ENCODE measurements at places on chromosomes 12 and 14. TPM values are rescaled to one million over a fixed set of nuclear protein-coding genes. Genes with fewer than 3 reads are reported as not detected.

DNA sequence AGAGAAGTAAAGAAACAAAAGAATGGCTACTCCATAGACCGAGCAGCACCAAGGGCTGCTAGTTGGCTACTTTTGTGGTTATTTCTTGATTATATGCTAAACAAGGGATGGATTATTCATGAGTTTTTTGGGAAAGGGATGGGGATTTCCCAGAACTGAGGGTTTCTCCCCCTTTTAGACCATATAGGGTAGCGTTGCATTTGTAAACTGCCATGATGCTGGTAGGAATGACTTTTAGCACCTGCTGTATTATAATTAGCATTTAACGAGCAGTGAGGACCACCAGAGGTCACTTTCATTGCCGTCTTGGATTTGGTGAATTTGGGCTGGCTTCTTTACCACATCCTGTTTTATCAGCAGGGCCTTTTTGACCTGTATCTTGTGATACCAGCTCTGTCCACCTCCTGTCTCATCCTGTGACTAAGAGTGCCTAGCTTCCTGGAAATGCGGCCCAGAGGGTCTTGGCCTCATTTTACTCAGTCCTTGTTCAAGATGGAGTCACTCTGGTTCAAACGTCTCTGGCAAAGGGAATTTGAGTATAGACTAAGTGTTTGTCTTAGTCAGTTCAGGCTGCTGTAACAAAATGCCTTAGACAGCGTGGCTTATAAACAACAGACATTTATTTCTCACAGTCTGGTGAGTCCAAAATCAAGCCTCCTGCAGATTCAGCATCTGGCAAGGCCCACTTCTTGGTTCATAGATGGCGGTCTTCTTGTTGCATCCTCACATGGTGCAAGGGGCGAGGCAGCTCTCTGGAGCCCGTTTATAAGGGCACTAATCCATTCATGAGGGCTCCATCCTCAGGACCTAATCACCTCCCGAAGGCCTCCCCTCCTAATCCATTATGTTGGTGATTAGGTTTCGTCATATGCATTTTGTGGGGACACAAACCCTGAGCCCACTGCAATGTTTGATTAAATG, 348.3 kb upstream of the SFSWAP start:
- no peak for DNase-seq
- no peaks in the 10 kb centered on the region for H3K36me3 ChIP-seq
- peaks cover 19% of the 10 kb centered on the region for H3K4me1 ChIP-seq
- no peak overlapping the region for H3K4me3 ChIP-seq

- no peaks in the 10 kb centered on the region for H3K4me1 ChIP-seq
- DNase-seq, result no peak
- no peaks in the 10 kb centered on the region for H3K36me3 ChIP-seq
- H3K4me3 ChIP-seq, result no peak overlapping the region
Observed at GRCh38 chr14:64954491-64955240, 12.1 kb upstream of the GPX2 start.

DNA sequence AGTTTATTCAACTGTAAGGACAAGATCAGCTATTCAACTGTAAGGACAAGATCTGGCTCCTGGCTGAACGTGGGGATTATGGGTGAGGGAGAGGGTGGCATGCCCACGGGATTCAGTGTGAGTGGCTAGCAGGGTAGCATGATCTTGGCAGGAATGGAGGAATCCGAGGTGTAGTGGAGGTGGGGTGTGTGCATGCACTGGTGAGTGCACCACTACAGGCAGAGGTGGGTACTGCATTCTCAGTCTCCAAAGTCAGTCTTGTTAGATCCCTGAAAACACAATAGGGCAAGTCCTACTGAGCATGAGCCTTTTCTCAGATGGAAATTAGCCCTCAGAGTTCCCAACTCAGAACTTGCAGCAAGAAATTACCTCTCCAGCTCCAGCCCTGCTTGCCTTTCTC, 32.2 kb upstream of the DCD start:
- no peaks in the 10 kb centered on the region for H3K27me3 ChIP-seq
- H3K4me1 ChIP-seq, result no peaks in the 10 kb centered on the region
- no peak overlapping the region for H3K27ac ChIP-seq
- no peak for DNase-seq

DNA sequence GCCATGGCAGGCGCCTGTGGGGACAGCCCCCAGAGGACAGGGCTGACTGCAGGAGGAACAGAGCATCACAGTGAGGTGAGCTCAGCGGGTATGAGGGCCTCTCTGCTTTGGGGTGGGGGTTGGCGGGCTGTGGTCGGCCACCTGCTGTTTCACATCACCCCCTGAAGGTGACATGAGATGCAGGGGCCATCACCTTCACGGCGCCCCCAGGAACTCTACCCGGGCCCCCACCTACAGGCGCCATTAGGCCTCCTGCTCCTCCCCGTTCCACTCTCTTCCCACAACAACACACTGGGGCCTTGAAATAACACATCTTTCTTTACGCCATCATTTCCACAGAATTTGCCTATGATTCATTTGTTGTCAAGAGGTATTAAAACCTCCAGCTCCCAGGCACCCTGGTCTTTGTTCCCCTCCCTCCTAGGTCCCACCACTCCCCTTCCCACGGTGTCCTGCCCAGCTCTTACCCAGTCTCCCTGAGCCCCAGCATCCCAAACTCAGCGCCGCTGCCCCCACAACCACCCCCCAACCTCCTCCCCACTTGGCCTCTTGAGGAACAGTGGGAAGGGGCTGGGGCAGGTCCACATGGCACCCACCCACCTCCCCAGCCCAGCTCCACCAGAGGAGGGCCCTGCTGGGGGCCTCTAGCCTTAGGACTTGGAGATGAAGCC, 12.7 kb upstream of the HDAC7 start:
- no peaks in the 10 kb centered on the region for H3K36me3 ChIP-seq
- no peak overlapping the region for H3K4me3 ChIP-seq
- no peak for DNase-seq
- H3K4me1 ChIP-seq, result peaks cover 11% of the 10 kb centered on the region

DNA sequence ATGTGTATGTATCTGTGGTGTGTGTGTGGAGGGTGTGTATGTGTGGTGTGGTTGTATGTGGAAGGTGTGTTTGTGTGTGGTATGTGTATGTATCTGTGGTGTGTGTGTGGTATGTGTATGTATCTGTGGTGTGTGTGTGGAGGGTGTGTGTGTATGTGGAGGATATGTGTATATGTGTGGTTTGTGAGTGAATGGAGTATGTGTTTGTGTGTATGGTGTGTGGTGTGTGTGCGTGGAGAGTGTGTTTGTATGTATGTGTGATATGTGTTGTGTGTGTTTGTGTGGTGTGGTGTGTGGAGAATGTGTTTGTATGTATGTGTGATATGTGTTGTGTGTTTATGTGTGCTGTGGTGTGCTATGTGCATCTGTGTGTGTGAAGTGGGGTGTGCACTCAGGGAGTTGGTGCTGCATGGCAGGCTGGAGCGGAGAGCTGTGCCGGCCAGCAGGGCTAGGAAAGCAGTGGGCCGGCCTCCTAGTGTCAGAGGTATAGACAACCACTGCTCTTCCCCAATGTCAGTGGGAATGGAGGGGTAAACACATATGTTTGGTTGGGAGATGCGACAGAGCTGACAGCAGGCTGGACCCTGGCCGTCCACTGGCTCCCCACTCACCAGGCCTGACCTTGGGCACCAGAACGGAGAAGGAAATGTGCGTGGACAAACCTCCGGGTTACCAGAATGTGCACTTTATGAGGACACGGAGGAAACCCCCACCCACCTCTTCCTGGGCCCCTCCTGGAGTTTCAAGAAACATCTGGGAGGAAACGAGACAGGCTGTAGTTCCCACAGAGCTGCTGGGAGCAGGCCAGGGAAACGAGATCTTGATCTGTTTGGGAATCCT, 60.7 kb downstream of the CLMN start:
- no peaks in the 10 kb centered on the region for H3K4me1 ChIP-seq
- H3K4me3 ChIP-seq, result no peak overlapping the region
- H3K36me3 ChIP-seq, result no peaks in the 10 kb centered on the region
- H3K27ac ChIP-seq, result no peak overlapping the region
- DNase-seq, result no peak

DNA sequence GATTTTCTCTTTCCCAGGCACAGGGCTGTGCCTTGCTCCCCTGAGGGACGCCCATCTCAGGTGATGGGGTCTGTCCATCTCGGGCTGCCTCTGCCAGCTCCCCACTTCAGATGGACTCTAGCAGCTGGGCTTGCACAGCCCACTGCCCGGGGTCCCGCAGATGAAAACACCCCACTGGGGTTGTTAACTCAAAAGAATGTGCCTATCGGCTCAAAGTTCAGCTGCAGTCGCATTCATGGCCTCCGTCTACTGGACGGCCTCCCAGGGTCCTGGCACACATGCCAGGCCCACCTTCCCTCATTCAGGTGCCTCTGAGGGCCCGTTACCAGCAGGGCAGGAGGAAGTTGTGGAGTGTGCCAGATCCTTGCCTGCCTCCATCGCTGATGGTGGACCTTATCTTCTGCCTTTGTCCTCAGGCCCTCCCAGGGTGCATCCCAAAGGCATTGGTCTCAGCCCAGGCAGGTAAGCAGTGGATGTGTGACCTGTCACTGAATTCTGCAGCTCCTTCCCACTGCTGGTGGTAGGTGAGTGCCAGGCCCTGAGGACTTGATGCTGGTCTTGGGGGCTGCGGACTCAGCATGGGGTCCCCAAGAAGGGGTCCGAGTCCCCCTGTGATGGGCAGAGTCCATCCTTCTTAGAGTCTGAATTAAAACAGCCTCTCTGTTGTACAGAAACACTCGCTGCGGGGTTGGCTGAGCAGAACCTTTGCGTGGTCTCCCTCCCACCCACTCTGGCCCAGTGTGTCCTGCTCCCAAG, 324.6 kb upstream of the DIO3 start:
- no peak for DNase-seq
- no peak overlapping the region for H3K4me3 ChIP-seq
- H3K36me3 ChIP-seq, result no peaks in the 10 kb centered on the region
- no peaks in the 10 kb centered on the region for H3K4me1 ChIP-seq
- H3K27ac ChIP-seq, result no peak overlapping the region

DNA sequence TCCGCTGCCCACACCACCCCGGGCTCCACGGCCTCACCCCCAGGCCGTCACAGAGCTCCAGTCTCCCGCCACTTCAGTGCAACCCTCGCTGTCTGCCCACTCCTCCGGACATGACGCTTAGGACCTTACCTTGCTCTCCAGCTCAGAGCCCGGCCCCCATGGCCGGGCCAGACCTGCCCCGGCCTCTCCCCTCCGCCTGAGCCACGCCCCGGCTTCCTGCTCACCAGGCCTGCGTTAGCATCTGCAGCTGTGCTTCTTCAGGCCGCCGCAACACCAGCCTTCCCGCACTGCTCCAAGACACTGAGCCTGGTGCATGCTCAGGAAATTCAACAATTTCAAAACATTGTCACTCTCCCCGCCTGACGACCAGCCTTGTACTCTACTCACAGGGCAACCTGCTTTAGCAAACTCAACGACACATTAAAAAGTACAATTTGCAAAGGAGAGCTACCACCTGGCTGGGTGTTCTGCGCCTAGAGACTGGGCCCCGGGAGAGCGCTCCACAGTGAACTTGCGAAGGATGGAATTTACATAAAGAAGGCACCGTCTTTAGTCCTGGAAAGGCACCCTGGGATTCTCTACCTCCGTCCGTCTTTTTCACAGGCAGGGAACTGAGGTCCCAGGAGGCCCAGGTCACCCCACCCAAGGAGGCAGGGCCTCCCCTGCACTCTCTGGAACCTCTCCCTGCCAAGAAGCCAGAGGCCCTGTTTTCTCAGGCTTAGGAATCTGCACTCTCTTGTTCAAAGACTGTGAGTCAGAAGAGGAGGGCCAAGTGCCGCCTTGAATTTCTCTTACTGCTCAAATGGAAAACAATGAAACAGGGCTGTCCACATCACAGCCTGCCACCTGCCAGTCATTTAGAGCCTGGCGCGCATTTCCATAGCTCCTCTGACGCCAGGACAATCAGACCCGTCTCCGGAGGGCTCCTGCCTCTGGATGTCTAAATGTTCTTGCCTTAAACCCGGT, 51.3 kb downstream of the STX2 start:
- H3K36me3 ChIP-seq, result no peaks in the 10 kb centered on the region
- no peak for DNase-seq
- H3K27me3 ChIP-seq, result no peaks in the 10 kb centered on the region
- no peaks in the 10 kb centered on the region for H3K4me1 ChIP-seq
- H3K27ac ChIP-seq, result no peak overlapping the region
- no peak overlapping the region for H3K4me3 ChIP-seq

Gene KCTD10
- 21.9 TPM for total RNA-seq

GRCh38 chr14:73176685-73177084, 40.4 kb downstream of the PSEN1 start:
- peaks cover 3% of the 10 kb centered on the region for H3K4me1 ChIP-seq
- H3K27ac ChIP-seq, result no peak overlapping the region
- no peak overlapping the region for H3K4me3 ChIP-seq

- H3K4me1 ChIP-seq, result no peaks in the 10 kb centered on the region
- no peaks in the 10 kb centered on the region for H3K27me3 ChIP-seq
- no peak overlapping the region for H3K27ac ChIP-seq
- H3K36me3 ChIP-seq, result no peaks in the 10 kb centered on the region
- DNase-seq, result no peak
Observed at GRCh38 chr12:4308334-4308950, 12.6 kb upstream of the TIGAR start.

DNA sequence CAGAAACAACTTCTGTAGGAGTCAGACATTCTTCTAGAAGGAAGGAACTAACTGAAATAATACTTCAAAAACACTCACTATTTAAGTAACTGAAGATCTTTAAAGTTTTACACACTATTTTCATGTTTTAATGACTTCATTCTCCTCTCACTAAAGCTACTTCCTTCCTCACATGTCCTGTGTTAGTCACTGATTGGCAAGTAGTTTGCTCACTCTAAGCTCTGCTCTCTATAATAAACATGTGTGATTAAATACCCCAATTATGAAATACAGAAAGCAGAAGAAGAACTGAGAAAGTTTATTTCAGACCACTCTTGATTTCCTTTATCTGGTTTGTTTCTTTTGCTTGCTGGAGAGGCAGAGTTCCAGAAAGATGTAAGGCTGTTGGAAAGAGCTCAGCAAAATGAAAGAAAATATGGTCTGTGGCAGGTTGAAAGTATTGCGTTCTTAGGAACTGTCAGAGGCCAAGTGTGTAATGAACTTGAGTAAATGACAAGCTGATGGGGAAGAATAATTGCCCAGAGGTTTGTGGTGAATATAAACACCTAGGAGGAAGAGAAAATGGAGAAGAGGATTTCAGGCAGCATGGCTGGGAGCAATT, 522.0 kb upstream of the SEL1L start:
- H3K27me3 ChIP-seq, result no peaks in the 10 kb centered on the region
- H3K36me3 ChIP-seq, result no peaks in the 10 kb centered on the region
- H3K4me1 ChIP-seq, result no peaks in the 10 kb centered on the region
- no peak for DNase-seq
- no peak overlapping the region for H3K4me3 ChIP-seq

- H3K4me1 ChIP-seq, result peaks cover 4% of the 10 kb centered on the region
- H3K36me3 ChIP-seq, result no peaks in the 10 kb centered on the region
- peak overlapping the region; percentile 3 for H3K4me3 ChIP-seq
- DNase-seq, result peak; percentile 95
- no peaks in the 10 kb centered on the region for H3K27me3 ChIP-seq
Observed at GRCh38 chr14:75310295-75311111, 31.9 kb downstream of the FOS start.

GRCh38 chr12:21831791-21832344, 57.4 kb upstream of the KCNJ8 start:
- H3K27ac ChIP-seq, result peak overlapping the region; percentile 54
- no peaks in the 10 kb centered on the region for H3K27me3 ChIP-seq
- H3K4me1 ChIP-seq, result peaks cover 18% of the 10 kb centered on the region
- peak; percentile 62 for DNase-seq

Gene POTEG
- total RNA-seq, result not detected

Data from ovary (tissue), 10 donors.